Stimulated activated naive CD8-positive, alpha-beta T cell treated with anti-CD3 and anti-CD28 coated beads, Interleukin-15, Interleukin-2, amounts not matched to agents 100 U/mL and 50 U/mL, for 24 hours (primary cell): ENCODE measurements at places on chromosomes 13 and 19.
A peak's percentile ranks its signal among the peaks of the same experiment; 100 is the strongest.

GRCh38 chr13:68948586-68948985, 1159.0 kb upstream of the ATXN8OS start:
- no peak for DNase-seq

GRCh38 chr19:49409441-49410029, 13.7 kb downstream of the PTH2 start:
- DNase-seq = no peak

DNA sequence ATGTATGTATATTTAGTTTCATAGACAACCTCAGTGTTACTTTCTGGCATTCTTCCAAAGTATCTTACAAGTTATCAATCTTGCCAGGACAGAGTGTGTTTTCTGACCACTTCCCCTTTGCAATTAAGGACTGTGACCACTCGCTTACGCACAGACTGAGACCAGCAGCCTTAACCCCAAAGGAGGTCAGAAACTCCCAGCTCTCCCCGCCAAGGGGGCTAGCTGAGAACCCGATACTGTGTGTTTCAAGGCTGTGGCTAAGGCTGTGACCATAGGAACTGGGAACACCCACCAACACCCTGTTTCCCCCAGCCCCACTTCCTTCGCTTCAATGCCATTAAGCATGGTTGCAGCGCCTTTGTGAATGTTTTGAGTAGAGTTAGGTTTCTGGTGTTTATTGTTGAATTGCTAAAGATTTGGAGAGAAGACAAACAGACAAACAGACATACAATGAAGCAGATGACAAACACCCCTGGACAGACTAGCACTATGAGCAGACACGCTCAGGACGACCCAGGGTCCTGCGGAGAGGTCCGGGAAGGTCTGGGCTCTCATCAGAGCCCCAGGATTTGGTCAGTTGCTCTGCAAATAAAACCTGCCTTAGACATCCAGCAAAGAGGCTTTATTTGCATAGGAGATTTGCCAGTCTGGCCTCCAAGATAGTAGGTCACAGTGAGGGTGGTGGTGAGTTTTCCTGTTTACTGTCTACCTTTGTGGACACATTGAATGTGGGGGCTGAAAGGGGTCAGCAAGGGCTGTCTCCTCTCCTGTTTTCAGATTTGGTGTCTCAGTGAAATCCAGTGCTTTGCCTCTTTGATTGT, 25.0 kb upstream of the TNFSF11 start:
- peak; percentile 27 for DNase-seq

GRCh38 chr13:30735025-30735871, at the start of gene ALOX5AP:
Gene ALOX5AP (plus strand): TSS chr13:30735543. CDS start chr13:30735606, 63 bp downstream.
- DNase-seq = peak; percentile 47

DNA sequence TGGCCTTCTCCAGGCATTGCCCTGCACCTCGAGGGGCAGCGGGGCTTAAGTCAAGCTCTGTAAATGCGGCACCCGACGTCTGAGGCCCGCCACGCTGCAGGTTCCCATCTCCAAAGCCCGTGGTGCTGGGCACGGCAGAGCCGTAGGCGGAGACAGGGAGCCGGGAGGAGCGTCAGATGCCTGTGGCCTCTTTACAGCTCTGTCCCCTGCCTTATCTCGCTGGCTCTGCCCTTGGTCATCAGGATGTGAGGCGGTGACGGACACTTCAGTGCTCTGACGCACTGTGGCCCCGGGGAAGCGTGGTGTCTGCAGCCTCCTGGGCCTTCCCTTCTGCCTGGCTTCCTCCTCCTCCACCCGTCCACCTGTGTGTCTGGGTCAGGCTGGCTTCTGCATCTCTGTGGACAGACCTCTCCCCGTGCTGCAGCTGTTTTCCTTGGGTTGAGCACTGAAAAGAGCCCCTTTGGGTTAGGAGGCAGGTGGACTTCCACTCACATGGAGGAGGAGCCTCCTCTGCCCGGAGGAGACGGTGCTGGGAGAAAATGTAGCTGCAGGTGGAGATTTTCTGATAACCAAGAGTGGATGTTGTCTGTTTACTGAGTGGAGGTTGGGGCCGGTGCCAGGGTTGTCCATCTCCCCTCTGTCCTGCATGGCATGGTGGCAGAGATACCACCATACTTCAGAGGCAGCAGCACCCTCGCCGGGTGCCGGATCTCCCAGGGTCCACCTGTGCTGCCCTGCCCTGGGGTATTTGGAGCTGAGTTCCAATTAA, 14.6 kb downstream of the MCF2L start:
- no peak for DNase-seq

DNA sequence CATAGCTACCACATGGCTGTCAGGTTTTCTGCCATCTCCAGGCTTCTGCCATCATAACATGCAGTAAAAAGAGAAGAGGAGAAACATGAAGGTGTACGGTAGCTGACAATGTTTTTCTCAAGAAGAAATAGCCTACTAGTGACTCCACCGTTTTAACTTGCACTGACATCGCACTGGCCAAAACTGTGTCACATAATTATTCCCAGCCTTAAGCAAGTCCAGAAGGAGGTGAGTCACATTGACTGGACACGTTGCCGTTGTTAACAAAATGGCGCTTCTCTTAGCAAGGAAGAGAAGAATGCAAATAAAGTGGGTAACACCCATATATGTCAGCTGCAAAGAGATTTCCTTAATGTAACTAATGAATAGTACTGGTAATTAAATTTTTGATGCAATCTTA, 810.4 kb upstream of the SLC10A2 start:
- DNase-seq = no peak

GRCh38 chr13:48493851-48494250, 39.0 kb downstream of the RCBTB2 start:
- DNase-seq = no peak

GRCh38 chr13:74910415-74910814, 571.6 kb downstream of the TBC1D4 start:
- DNase-seq = no peak

DNA sequence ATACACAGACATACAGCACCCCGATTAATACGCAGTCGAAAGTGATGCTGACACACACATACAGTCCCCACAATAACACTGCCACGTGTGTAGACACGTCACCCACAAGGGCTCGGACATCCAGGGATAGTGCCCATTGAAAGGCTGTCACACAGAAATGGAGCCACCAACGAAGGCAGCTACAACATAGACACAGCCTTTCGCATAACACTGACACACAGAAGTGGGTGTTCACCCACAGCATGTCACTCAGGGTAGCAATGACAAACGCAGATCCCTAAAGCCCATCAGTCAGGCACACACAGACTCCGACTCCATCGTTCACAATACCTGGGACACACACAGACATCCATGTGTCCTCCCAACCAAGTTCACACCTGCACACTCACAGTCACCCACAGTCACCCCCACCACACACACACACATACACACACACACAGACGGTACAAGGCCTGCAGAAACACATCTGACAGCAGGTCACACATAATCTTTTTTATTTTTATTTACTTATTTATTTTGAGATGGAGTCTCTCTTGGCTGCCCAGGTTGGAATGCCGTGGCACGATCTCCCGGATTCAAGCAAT, 10.4 kb upstream of the NANOS3 start:
- no peak for DNase-seq

DNA sequence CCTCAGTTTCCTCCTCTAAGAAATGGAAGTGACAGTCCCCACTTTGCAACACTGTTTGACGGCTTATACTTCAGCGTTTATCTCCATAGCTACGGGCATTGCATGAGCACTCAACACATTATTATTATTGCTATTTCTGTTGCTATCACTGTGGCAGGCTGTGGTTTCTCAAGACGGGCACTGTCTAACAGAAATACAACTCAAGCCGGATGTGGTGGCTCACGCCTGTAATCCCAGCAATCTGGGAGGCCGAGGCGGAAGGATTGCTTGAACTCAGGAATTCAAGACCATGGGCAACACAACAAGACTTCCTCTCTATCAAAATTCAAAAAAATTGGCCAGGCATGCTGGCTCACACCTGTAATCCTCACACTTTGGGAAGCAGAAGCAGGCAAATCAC, 4.9 kb upstream of the ZSWIM4 start:
- DNase-seq = no peak

DNA sequence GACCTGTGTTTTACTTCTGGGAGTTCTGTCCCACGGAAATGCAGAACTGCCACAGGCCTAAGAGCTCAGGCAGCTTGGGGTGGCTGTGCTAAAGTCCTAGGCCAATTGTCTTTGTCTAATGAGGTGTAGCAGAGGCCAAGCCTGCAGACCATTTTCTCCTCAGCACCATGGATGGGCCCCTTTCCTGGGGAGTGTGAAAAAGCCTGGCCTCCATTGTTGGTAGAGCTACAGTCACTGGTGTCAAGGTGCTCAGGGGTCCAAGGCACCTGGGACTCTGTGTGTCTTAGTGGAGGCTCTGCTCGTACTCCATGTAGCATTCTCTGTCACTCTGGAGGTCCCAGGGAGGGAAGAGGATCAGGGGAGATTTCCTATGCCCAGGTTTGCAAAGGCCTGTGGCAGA, 329.6 kb downstream of the SLITRK5 start:
- no peak for DNase-seq

DNA sequence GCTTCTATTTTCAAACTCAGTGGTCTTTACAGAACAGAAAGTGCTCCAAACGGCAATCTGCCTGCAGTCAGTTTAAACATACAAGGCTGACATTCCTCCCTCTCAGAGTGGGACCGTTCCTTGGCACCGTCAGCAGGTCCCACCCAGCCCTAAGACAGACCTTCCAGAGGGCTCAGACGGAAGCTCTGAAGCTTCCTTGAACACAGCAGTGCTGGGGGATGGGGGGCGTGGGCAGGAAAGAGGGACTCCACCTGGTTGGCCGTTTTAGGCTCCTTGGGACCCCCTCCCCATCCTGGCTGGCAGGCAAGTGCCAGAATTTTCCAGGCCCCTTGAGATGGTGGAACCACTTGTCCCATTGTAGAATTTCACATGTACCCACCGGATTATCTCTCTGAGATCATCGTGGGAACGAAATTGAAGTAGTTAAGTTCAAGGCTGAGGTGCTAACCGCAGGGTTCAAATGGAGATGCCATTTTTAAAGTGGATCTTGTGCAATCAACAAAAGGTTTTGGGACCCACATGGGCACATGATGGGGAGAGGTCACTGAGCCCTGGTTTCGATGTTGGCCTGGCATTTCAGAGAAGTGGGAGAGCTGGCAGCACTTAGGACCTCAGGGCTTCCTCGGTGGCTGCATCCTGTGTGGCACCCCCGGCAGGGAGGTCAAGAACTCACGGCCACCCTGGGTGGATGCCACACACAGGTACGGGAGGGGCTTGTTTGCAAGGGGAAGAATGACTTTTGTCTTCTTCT, 46.2 kb downstream of the KLF2 start:
- no peak for DNase-seq

DNA sequence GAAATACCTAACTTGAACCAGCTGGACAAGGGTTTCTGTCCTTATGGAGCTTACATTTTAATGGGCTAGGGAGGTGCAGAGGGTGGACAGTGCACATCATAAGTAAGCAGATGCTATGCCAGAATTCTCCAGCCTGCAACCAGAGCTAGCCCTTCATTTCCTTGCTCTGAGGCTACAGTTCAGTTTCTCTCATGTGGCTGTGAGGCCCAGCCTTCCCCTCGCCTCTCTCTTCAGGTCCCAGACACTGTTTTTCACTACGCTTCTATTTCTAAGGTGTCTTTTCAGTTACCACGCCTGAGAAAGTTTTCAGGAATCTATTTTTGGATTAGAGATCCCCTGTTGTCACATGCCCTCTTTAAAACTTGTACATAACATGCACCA, 141.9 kb downstream of the PCCA start:
- DNase-seq = no peak

GRCh38 chr19:4524808-4525562, 6.7 kb upstream of the PLIN4 start:
- peak; percentile 85 for DNase-seq

GRCh38 chr19:14915116-14915515, 26.2 kb upstream of the OR7C2 start:
- DNase-seq = no peak

DNA sequence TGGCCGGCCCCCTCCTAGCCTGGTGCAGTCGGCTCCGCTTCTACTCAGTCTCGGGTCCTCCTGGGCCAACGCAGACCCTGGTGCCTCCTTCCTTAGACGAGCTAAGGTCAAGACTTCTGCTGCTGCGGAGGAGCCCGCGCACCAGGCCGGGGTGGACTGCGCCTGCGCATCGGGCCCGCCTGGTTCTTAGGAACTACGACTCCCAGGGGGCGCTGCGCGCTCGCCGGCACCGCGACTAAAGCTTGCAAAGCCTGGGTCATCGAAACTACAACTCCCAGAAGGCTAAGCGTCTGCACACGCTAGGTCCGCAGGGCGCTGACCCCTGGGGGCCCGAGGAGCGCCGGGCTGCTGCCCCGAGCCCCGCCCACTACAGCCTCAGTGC, at the start of gene ZNF835:
Gene ZNF835 (minus strand): TSS at position 145 of the 382 bp plus-strand sequence. CDS start 6,559 bp downstream, outside the sequence.
- DNase-seq = peak; percentile 84

- no peak for DNase-seq
Observed at GRCh38 chr13:109436841-109437240, 349.5 kb downstream of the IRS2 start.

- no peak for DNase-seq
Observed at GRCh38 chr13:102680133-102680717, 14.6 kb downstream of the METTL21C start.

DNA sequence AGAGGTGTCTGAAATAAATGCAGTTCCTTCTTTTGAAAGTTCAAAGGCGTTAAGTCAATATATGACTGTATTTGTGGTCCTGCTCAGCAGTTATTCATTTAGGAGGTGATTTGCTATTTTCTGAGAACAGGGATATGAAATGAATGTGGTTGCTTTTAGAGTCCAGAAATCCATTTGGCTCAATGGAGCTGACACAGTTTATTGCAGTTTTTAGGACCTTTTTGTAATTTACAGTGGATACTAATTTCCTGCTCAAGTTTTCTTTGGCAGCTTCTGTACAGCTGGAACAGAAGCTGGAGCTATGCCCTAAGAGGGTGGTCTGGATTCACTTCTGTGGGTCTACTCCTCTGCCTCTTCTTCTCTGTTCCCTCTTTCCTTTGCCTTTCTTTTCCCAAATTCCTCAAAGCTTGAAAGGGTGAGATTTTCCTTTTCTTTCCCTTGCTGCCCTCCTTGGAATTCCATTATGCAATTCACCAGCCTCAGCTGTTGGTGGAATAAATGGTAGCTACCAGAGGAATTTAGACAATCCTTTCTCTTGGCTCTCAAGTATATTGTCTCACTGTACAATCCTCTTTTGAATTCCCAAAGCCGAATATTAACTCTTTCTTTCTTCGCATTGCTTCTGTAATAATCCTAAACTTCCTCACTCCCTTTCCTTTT, 39.9 kb downstream of the ITGBL1 start:
- no peak for DNase-seq

GRCh38 chr13:34412295-34412694, 529.8 kb upstream of the NBEA start:
- no peak for DNase-seq

GRCh38 chr13:29849731-29850212, 645 bp downstream of the UBL3 start:
- DNase-seq = peak; percentile 51

GRCh38 chr19:7078008-7078407, 8.5 kb downstream of the ZNF557 start:
- no peak for DNase-seq

DNA sequence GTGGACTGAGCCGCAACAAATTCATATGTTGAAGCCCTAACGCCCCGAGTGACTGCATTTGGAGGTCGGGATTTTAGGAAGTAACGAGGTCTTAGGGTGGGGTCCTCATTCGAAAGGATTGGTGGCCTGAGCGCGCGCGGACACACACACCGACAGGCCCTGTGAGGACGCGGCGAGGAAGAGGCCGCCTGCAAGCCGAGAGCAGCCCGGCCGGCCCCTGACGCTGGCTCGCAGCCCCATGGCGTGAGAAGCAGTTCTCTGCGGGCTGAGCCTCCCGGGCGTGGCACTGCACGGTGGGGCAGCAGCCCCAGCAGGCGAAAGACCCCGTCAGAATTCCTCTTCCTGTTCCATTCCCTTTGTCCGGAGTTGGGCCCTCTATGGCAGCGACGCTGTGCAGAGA, 131.2 kb downstream of the CRYL1 start:
- no peak for DNase-seq
